Cardiac muscle cell (in vitro differentiated cells and primary cell): ENCODE measurements at places on chromosomes 3 and 15.

- no peaks in the 10 kb centered on the region for H3K36me3 ChIP-seq
- H3K4me1 ChIP-seq = no peaks in the 10 kb centered on the region
- no peak for DNase-seq
- no peaks in the 10 kb centered on the region for H3K27me3 ChIP-seq
Observed at GRCh38 chr3:81299481-81299880, 462.0 kb downstream of the GBE1 start.

GRCh38 chr3:187507266-187507665, 139.1 kb downstream of the RTP4 start:
- H3K27me3 ChIP-seq = no peaks in the 10 kb centered on the region
- no peak for DNase-seq
- no peaks in the 10 kb centered on the region for H3K4me1 ChIP-seq
- no peaks in the 10 kb centered on the region for H3K36me3 ChIP-seq
- H3K27ac ChIP-seq = no peak overlapping the region
- no peak overlapping the region for H3K4me3 ChIP-seq

DNA sequence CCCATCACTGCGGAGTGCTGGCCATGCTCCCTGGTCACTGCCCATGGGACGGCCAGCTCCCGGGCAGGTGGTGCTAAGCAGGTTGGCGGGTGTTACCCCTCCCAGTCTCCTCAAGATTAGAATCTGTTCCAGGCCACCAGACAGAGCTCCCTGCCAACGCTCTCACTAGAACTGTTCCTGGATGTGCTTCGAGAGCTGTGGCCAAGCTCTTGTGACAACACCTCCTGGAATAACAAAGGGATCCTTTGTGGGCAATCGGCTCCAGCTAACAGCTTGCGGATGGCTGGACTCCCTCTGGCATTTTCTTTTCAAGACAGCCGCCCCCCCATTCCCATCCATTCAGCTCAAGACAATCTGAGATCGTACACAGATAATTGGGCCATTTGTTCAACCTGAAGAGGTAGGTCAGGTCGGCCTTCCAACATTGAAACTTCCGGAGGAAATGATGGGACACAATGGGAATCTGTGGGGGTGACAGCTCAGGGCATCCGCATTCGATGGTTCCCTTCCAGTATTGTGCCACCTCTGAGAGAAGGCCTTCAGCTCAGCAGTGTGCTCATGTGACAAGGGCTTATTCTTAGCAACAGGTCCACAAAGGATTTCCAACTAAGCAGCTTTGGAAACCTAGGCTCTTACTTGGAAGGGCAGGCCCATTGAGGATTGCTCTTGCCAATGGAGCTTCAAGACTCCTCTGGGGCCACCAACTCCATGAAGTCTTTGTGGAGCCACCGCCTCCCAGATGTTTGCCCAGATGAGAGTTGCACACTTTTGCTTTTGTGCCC, 11.6 kb upstream of the EPHB3 start:
- no peaks in the 10 kb centered on the region for H3K36me3 ChIP-seq
- no peaks in the 10 kb centered on the region for H3K27me3 ChIP-seq
- DNase-seq = no peak
- H3K4me1 ChIP-seq = peaks cover 4% of the 10 kb centered on the region
- no peak overlapping the region for H3K27ac ChIP-seq

- no peak overlapping the region for H3K4me3 ChIP-seq
- H3K27me3 ChIP-seq = peaks cover 40% of the 10 kb centered on the region
- H3K4me1 ChIP-seq = peaks cover 25% of the 10 kb centered on the region
- H3K36me3 ChIP-seq = no peaks in the 10 kb centered on the region
Observed at GRCh38 chr3:56915966-56916586, 114.3 kb upstream of the ARHGEF3 start.

DNA sequence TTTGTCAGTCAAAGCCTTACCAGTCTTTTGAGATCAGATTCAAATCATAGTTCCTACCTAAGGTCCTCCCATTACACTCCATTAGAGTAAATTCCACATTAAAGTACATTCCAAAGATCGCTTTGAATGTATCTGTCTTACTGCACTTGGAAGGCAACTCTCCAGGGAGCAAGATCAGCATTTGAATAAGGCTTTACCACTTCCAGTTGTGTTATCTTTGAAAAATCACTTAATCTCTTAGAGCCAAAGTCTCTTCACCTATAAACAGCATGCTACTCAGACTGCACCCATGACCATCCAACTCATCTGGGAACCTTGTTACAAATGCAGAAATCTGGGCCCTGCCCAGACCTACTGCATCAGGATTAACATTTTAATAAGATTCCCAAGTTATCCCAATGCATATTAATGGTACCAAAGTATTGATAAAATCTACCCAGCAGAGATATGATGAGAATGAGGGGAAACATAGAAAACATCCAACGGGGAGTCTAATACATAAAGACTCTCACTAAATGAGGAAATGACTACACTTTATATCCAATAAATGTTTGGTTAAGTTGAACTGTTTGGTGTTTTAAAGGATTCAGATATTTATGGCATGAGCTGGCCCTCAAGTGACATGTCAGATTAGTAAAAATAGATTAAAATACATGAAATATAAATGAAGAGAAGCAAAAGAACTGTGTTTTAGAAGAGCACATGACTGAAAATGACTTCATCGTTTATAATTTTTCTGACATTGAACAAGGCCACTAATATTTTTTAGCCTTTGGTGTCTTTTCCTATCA, 75.9 kb downstream of the TNIK start:
- H3K4me1 ChIP-seq = peaks cover 27% of the 10 kb centered on the region
- H3K27me3 ChIP-seq = no peaks in the 10 kb centered on the region
- no peak overlapping the region for H3K27ac ChIP-seq
- H3K36me3 ChIP-seq = no peaks in the 10 kb centered on the region

GRCh38 chr3:138629526-138629925, 21.0 kb downstream of the FAIM start:
- no peaks in the 10 kb centered on the region for H3K36me3 ChIP-seq
- no peaks in the 10 kb centered on the region for H3K27me3 ChIP-seq
- no peak overlapping the region for H3K27ac ChIP-seq

GRCh38 chr3:134427400-134428111, 53.3 kb upstream of the AMOTL2 start:
- peaks cover 3% of the 10 kb centered on the region for H3K4me1 ChIP-seq
- no peaks in the 10 kb centered on the region for H3K36me3 ChIP-seq
- peak; percentile 95 for DNase-seq
- H3K4me3 ChIP-seq = no peak overlapping the region
- H3K27me3 ChIP-seq = no peaks in the 10 kb centered on the region
- H3K27ac ChIP-seq = no peak overlapping the region

- no peaks in the 10 kb centered on the region for H3K36me3 ChIP-seq
- DNase-seq = no peak
- H3K27me3 ChIP-seq = no peaks in the 10 kb centered on the region
- peaks cover 17% of the 10 kb centered on the region for H3K4me1 ChIP-seq
Observed at GRCh38 chr15:41930867-41931222, 37.0 kb upstream of the SPTBN5 start.

GRCh38 chr3:186099178-186099577, 9.7 kb downstream of the ETV5 start:
- peak; percentile 44 for DNase-seq
- H3K36me3 ChIP-seq = no peaks in the 10 kb centered on the region
- H3K4me3 ChIP-seq = no peak overlapping the region
- peaks cover 54% of the 10 kb centered on the region for H3K4me1 ChIP-seq
- H3K27me3 ChIP-seq = no peaks in the 10 kb centered on the region
- no peak overlapping the region for H3K27ac ChIP-seq

DNA sequence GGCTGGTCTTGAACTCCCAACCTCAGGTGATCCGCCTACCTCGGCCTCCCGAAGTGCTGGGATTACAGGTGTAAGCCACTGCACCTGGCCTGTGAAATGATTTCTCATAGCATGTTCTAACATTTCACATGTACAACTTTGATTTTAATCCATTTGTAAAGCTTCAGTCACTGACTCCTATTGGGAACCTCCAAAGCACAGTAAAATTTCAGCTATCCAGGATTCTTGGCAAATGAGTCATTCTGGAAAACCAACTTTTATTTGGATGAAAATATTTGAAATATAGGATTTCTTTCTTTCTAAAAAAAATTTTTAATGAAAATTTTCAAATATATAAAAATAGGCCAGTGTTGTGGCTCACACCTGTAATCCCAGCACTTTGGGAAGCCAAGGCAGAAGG, 2.7 kb upstream of the LMAN1L start:
- H3K4me1 ChIP-seq = no peaks in the 10 kb centered on the region
- H3K4me3 ChIP-seq = no peak overlapping the region
- DNase-seq = no peak
- no peak overlapping the region for H3K27ac ChIP-seq
- H3K27me3 ChIP-seq = no peaks in the 10 kb centered on the region

DNA sequence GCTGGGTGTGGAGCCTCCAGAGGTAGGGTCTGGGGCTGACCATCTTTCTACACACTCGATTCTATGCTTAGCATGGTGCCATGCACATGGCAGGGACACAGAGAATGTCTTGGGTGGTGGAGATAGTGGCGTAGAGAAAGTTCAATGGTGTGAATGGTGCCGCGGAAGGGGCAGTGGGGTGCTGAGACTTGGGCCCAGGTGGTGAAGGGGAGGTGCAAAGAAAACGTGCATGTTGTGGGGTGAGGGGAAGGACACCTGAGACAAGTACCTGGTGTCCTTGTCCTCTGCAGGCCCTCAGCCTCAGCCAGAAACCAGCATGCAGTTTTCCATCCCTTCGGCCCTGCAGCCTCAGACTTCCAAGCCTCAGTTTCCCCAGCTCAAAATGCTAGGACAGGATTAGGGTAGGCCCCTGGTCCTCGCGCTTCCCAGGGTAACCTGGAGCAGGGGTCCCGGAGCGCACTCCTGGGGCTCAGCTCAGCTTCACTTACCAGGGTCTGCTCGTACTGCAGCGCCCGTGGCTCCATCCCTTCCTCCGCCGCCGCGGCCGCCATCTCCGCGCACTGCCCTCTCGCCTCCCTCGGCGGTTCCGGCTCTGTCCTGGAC, 375 bp downstream of the CLCN2 start:
- DNase-seq = no peak
- peak overlapping the region; percentile 69 for H3K4me3 ChIP-seq
- H3K36me3 ChIP-seq = peaks cover 10% of the 10 kb centered on the region
- no peak overlapping the region for H3K27ac ChIP-seq

GRCh38 chr3:39752751-39753150, 56.7 kb upstream of the MYRIP start:
- no peak overlapping the region for H3K27ac ChIP-seq
- no peak for DNase-seq
- no peak overlapping the region for H3K4me3 ChIP-seq
- H3K4me1 ChIP-seq = no peaks in the 10 kb centered on the region

DNA sequence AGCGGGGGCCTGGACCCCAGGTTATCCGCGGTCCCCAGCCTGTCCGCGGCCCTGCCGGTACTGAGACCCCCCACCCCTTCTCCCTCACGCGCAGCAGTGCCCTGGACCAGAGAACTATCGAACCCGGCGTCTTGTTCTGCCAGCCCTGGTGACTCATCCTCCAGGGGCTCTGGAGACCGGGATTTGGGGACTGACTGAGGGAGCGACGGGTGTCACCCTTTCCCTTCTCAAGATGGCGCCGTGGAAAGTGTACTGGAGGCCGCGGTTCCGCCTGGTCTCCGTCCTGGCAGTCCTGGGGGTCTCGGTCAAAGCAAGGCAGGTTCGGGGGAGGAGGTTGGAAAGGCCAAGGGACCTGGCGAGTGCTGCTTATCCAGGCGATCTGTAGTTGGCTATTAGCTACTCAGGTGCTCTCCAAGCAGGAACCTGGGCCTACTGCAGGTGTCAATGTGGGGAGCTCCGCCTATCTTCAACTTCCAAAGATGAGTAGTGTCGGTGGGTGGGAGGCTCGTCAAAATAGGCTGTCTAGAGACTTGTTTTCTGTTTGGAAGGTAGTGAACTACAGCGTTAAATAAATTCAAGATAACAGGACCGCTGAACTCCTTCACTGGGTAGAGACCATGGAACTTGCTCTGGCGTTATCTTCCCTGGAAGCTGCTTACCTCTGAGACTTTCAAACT, 790 bp downstream of the RAB5A start:
- H3K4me1 ChIP-seq = peaks cover 12% of the 10 kb centered on the region
- DNase-seq = peak; percentile 27

DNA sequence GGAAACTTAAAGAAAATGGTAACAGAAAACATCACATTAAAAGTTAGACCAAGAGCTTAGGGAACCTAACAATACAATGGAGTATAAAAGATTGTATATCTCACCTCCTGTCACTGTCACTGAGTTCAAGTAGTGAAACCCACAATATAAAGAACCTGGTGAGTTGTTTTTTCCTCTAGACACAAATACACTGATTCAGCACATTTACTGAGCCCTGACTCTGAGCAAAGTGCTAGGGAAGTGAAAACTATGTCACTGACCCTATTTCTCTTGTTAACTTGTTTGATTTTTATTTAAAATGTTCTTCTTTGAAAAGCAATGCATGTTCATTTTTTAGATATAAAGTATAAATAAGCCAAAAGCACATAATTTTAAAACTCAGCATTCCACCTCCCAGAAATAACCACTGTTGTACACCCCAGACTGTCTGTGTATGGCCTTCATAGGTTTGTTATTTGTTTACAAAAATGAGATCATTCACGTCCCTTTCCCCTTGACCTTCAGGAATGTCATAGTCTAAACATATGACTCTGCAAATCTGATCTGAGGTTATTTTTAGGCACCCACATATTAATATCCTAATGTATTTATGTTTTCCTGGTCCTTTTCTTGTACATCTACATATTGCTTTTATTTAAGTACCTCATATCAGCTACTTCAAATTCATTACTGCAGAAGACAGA, 69.2 kb upstream of the CSTA start:
- H3K4me3 ChIP-seq = no peak overlapping the region
- no peaks in the 10 kb centered on the region for H3K4me1 ChIP-seq
- no peak for DNase-seq
- H3K27ac ChIP-seq = no peak overlapping the region

GRCh38 chr3:148612278-148612677, 85.4 kb upstream of the AGTR1 start:
- no peaks in the 10 kb centered on the region for H3K36me3 ChIP-seq
- no peak overlapping the region for H3K27ac ChIP-seq
- DNase-seq = no peak
- H3K4me1 ChIP-seq = no peaks in the 10 kb centered on the region
- H3K27me3 ChIP-seq = no peaks in the 10 kb centered on the region
- H3K4me3 ChIP-seq = no peak overlapping the region

DNA sequence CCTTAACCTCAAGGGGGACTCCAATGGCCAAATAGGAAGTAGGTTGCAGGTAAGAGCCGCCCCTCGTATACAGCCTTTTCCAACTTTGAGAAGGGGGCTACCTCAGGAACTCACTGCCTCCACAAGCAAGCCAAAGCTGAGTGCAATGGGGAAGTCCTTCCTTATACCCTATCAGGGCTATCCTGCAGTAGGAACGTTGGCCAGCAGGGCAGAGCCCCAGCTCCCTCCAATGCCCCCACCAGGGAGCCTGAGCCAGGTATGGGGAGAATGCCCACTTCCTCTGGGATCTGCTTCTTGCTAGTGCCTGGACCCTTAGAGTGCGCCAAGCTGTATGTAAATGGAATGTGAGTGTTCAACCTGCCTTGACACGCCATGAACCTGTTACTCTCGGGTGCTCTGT, 16.3 kb downstream of the CACNA2D2 start:
- no peaks in the 10 kb centered on the region for H3K36me3 ChIP-seq
- peaks cover 11% of the 10 kb centered on the region for H3K4me1 ChIP-seq
- no peaks in the 10 kb centered on the region for H3K27me3 ChIP-seq
